ENCODE measurements at places on chromosomes 11 and 22.

DNA sequence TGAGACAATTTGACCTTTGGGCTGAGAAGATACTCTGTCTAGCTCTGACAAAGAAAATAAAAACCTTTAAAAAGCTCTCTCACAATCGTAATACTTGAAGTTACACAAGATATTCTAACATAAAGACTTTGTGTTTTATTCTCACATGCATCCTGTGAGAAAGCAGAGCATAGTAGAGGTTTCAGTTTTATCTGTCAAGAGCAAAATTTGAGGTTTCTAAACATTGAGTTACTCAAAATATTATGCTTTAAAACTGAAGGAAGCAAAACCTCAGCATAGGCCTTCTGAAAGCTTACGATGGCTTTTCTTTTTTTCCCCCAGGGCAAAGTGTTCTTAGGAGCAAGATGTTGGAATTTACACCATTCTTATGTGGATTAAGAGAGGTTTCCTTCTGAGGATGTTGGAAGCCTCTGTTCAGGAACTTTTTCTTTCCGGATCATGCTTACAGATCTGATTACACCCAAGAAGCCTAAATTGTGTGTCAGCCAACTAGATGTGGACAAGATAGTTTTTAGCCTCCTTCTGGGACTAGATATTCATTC, 15.0 kb upstream of the OR51M1 start:
- DNase-seq, result no peak

GRCh38 chr22:20940904-20941385, 23.7 kb downstream of the CRKL start:
- DNase-seq, result no peak

GRCh38 chr22:27224485-27225374, 567.3 kb downstream of the MIAT start:
- DNase-seq, result no peak

DNA sequence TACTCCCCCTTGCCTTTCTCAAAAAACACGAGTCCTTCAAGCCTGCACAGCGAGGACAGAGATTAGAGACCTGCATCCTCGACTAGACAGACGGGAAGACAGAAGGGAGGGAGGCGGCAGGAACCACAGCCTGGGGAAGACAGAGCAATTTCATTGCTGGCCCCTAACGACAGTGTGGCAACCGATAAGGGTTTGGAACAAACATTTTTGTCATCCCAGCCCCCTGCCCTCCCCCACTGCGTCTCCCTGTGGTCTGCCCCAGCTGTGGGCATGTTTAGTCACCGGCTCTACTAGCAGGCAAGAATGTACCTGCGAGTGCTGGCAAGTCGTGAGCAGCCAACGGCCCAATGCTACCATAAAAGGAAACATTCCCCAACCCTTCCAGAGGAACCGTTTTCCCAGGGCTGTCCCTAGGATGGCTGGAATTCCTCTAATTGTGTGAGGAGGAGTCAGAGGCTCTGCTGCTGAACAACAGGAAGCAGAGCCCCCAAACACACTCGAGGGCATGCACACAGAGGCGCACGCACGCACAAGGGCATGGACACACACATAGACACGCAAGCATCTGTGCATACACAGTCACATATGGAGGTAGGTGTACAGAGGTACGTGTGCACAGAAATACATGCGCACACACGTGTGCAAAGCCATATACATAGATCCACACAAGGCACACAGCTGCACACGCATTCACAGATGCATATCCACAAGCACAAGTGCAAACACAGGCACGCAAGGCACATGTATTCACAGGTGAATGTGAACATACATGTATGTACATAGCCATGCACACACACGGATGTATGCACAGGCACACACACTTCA, 58.3 kb downstream of the MYH9 start:
- DNase-seq, result peak; percentile 79

DNA sequence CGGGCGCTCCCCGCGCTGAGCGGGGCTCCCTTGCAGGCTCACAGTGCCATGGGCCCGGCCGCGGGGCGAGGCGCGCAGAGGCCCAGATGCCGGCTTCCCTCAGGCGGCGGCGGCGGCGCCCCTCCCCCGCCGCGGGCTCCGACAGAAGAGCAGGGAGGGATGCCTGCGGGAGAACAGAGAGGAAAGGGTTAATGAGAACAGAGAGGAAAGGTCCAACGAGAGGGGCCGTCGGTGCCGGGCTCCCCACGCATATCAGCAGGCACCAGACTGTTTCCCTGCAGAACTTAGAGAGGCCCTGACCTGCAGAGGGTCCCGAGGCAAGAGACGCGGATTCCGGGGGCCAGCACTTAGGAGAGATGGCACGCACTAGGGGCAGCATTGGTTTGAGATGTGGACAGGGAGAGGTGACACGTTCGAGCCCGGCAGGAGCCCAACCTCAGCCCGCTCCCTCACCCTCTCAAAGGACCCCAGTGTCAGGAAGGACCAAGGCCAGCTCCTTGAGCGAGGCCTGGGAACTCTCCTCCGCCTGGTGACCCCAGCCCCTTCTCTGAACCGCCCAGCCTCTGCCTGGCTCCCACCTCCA, 9.1 kb downstream of the NRXN2 start:
- DNase-seq, result no peak

- DNase-seq, result no peak
Observed at GRCh38 chr11:61054513-61054912, 47.8 kb upstream of the CD5 start.

DNA sequence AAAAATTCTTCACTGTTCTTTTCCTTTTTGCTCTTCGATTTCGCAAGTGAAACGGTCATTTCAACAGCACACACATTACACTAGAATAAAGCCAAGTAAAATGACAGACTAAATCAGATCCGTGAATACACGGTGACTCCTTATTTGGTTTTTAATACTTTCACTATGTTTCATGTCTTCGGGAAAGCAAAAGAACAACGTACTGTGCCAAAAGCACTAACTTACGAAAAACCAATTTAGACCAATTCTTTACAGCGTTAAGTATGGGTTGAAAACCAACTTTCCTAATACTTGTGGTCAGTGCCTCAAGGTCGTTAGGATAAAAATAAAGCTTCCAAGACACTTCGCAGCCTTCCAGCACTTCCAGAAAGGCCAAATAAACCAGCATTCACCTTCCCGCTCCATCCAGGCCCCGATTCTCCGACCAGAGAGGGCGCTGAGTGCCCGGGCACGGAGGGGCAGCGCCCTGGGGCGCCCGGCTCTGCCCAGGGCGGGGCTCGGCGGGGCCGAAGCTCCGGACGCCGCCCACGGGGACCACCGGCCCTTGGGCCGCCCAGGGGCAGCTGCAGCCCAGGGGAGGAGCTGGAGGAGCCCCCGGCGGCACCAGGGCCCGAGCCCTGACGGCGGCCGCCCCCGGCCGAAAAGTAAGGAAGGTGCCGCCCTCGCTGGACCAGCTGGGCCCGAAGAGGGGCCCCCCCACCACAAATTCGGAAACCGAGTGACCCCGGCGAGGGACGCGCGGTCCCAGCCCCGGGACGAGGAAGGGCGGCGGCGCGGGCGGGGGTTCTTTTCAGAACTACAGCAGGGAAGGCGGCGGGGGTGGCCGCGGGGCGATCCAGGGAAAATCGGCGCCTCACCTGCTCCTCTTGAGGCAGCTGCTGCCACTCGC, 499 bp downstream of the ATL3 start:
- no peak for DNase-seq

GRCh38 chr11:111327908-111328624, 29.7 kb downstream of the POU2AF3 start:
- no peak for DNase-seq

DNA sequence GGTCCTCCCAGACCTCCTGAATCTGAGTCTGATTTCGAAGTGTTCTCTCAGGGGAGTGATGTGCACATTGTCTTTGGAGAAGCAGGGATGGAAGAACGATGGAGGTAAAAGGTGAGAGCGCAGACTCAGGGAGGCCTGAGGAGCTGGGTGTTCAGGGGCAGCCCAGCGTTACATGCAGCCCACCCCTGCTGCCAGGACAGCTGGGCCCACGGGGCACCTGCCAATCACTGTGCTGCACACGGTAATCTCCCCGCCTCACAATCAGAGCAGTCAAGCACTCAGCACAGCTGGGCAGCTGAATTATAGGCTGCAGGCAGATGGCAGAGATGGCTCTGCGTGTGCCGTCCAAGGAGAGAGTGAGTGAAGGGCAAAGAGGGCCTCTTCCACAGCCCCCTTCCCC, 17.9 kb upstream of the HTR3A start:
- DNase-seq, result no peak

- no peak for DNase-seq
Observed at GRCh38 chr11:70483917-70484316, 85.6 kb downstream of the CTTN start.

- DNase-seq, result no peak
Observed at GRCh38 chr11:1751531-1751921, 1.1 kb upstream of the IFITM10 start.

DNA sequence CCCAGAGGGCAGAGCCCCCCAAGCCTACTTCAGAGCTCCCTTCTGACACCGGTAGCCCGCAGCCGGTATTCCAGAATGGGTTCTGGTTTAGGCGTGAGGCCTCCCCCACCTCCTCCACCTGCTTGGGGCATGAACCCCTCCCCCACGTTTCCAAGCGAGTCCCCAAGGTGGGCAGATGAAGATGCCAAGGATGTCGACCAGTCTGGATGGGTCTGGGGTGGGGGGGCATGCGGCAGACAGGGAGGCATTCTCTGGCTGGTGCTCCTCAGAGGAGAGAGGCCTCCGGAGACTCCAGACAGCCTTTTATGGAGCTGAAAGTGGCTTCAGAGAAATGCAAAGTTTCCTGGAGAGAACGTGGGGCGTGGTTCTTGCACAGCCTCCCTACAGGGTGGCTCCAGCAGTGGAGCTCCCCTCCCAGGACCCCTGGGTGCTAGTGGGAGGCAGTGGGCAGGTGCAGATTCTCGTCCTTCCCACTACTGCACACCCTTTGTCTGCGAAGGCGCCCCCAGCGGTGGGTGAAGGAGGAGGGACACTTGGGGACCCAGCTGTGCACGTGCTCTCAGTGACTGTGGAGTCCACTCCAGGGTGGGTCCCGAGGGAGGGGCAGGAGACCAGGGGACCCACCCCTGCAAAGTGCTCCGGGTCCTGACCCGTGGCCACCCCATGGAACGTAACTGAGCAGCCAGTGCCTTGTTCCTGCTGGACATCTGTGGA, 4.2 kb downstream of the CCND1 start:
- no peak for DNase-seq

DNA sequence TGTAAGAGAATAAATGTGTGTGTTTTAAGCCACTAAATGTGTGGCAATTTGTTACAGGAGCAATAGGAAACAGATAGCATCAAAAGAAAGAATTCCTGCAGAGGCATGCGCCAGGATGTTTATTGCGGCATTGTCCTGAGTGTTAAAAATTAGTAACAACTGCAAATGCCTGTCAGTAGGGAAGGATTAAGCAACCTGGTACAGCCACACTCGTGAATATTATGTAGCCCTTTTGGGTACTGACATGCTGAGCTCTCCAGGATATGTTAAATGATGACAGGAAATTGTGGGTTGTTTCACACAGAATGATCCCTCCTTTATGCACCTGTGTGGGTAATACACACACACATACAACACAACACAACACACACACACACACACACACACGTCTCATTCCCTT, 69.7 kb upstream of the MYOD1 start:
- no peak for DNase-seq

GRCh38 chr11:102144357-102145355, 34.4 kb downstream of the YAP1 start:
- DNase-seq, result no peak

DNA sequence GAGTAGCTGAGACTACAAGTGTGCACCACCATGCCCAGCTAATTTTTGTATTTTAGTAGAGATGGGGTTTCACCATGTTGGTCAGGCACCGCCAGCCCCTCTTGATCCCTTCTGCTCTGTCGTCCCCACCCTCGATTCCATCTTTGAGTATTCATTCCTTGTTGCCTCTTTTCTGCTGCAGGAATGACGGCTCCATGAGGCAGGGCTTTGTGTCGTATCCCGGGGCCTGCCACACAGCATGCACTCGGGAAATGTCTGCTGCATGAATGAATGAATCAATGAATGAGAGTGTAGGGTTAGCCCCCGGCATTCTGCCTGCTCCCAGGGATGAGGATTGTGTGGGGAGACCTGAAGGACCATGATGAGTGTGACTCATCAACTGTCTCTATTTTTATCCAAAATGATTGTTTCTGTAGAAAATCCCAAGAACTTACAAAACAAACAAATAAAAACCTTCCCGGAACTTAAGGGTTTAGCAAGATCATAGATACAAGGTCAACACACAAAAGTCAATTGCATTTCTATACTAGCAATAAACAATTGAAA, 54.6 kb upstream of the SLC22A12 start:
- no peak for DNase-seq

DNA sequence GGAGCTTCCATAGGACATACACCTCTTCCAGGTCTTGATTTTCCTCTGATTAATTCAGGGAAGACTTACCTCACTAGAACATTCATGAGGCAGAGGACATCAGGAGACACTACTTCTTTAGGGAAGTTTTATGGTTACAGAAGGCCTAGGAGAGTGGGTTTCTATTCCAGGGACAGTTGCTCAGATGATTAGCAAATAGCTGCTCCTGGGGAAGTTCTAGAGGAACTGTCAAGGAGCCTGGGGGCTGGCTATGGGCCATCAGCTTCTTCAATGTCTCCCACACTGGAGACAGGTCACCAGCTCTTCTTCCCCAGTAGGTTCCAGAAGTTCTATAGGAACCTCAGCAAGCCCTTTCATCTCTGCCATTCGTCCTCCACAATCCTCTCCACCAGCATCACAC, 11.5 kb upstream of the OR10A5 start:
- no peak for DNase-seq

- DNase-seq, result no peak
Observed at GRCh38 chr11:47724041-47724729, 9.0 kb upstream of the AGBL2 start.

GRCh38 chr11:66510271-66510989, at the start of gene BBS1:
TSS of gene BBS1 (plus strand) at chr11:66510635. CDS start at chr11:66510660, 25 bp downstream.
- peak; percentile 78 for DNase-seq

- no peak for DNase-seq
Observed at GRCh38 chr11:17540807-17541206, 3.4 kb downstream of the USH1C start.

- DNase-seq, result no peak
Observed at GRCh38 chr11:3359092-3359824, 19.7 kb downstream of the ZNF195 start.

DNA sequence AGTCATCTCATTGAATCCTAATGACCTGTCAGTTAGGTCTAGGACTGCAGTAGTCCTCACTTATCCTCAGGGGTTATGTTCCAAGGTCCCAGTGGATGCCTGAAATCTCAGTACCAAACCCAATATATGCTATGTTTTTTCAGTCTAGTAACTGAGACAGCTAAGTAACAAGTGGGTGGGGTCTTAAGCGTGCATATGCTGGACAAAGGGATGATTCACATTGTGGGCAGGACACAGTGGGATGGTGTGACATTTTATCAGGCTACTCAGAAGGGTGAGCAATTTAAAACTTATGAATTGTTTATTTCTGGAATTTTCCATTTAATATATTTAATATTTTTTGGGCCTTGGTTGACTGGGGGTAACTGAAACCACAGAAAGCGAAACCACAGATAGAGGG, 29.0 kb downstream of the DDX10 start:
- DNase-seq, result no peak

GRCh38 chr22:45211435-45211834, 29.3 kb downstream of the KIAA0930 start:
- no peak for DNase-seq

- DNase-seq, result no peak
Observed at GRCh38 chr11:111362887-111363411, 16.1 kb downstream of the POU2AF1 start.

Measured in activated CD4-positive, alpha-beta T cell treated with anti-CD3 and anti-CD28 coated beads for 24 hours (primary cell).